Hindlimb muscle (tissue), 1 donor: ENCODE measurements at places on chromosomes 3 and 15.

GRCh38 chr15:80885016-80885579, 104.5 kb downstream of the MESD start:
- no peak for DNase-seq

GRCh38 chr3:96705895-96706294, 108.5 kb upstream of the EPHA6 start:
- DNase-seq = no peak

DNA sequence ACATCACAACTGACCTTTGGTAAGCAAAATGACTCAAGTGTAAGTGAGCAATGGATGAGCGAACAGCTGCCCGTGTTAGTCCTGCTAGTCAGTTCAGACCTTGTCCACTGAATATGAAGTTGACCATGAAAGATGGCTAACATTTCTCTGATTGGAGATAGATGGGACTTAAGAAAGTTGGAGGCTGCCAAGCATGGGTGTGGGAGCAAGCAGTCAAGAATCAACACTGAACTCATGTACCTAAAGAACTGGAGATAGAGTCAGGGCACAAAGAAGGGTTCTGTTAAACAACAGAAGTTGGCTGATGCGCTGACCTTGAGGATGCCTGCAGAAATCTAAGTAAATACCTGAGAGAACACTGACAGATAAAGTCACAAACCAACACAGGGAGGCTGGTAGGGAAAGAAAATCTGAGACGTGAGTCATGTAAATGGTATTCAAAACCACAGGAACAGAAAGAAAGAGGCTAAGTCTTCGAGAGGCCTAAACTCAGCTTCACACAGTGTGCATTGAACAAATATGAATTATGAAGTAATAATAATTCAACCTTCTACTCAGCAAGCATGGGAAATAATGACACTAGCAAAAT, 30.7 kb upstream of the ANPEP start:
- DNase-seq = no peak

DNA sequence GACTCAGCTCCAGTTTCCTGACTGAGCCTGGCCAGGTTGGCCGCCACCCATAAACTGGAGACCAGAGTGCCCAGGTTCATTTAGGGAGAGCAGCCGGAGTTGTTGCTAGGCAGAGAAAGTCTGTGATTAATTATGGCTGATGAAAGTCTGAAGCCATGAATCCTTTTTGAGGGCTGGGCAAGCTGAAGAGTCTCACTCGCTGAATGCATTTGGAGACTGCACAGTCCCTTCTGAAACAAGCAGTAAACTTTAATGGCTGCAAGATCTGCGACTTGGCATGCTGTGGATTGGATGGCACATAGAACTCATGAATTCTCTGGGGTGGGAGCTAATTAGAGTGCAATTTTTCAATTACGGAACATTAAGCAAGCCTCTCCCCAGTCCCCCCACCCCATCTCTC, 282.1 kb downstream of the RPLP1 start:
- DNase-seq = no peak

GRCh38 chr3:183218826-183219225, 34.2 kb upstream of the B3GNT5 start:
- no peak for DNase-seq

GRCh38 chr3:172630316-172630715, 80.6 kb downstream of the NCEH1 start:
- peak; percentile 36 for DNase-seq

GRCh38 chr3:124266487-124266886, 274.6 kb upstream of the ROPN1 start:
- DNase-seq = no peak

DNA sequence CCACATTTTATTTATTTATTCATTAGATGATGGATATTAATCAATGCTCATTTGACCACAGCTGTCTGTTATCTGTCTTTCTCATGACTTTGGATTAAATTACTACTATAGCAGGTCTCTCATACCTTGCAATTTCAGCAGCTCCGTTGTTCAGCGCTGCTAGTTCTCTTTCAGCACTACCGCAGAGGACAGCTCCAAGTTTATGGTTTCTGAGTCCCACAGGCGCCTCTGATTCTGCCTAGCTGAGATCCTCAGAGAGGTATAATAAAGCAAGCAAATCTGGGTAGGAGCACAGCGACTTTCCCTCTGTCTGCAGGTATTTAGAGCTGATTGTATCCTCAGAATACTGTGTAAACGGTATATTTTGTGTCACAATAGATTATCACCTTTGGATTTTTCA, 204.9 kb downstream of the CNTN4 start:
- peak; percentile 23 for DNase-seq

DNA sequence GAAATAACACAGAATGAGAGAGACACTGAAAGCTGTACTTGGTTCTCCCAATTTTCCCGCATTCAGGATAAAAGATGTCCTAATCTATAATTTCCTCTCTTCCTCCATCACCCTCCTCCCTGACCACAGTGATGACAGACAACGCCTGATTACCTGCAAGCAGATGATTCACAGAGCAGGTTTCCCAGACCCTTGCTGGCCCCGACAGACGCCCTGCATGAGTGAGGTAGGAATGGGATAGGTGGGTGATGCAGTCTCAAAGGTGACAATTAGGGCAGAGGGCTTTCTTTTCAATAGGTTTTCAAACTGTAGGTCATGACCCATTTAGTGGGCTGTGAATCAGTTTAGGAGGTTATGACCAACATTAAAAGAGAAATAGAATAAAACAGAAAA, 5.2 kb upstream of the CXCR6 start:
- DNase-seq = no peak

GRCh38 chr3:171480526-171480925, 20.3 kb upstream of the TNIK start:
- no peak for DNase-seq

- DNase-seq = no peak
Observed at GRCh38 chr3:159174715-159175692, 373.1 kb downstream of the MFSD1 start.

DNA sequence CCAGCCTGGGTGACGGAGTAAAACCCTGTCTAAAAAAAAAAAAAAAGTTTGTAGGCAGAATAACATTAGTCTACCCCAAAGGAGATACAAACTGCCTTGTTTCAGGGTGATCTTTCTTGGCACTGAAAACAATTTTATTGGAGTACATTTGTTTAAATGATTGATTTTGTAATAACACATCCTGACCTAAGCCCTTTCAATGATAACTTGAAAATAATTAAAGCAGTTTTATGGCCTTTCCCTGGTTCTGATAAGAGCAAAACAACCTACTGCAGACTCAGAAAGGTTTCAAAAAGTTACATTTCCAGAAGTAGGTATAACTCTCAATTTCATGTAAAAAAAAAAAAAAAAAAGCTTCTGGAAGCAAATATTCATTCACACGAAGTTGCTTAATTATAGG, 164.4 kb downstream of the ISL2 start:
- DNase-seq = no peak

- DNase-seq = peak; percentile 4
Observed at GRCh38 chr3:75101329-75102147, 487.1 kb upstream of the CNTN3 start.

GRCh38 chr3:189577050-189577951, 53.9 kb upstream of the TP63 start:
- no peak for DNase-seq

DNA sequence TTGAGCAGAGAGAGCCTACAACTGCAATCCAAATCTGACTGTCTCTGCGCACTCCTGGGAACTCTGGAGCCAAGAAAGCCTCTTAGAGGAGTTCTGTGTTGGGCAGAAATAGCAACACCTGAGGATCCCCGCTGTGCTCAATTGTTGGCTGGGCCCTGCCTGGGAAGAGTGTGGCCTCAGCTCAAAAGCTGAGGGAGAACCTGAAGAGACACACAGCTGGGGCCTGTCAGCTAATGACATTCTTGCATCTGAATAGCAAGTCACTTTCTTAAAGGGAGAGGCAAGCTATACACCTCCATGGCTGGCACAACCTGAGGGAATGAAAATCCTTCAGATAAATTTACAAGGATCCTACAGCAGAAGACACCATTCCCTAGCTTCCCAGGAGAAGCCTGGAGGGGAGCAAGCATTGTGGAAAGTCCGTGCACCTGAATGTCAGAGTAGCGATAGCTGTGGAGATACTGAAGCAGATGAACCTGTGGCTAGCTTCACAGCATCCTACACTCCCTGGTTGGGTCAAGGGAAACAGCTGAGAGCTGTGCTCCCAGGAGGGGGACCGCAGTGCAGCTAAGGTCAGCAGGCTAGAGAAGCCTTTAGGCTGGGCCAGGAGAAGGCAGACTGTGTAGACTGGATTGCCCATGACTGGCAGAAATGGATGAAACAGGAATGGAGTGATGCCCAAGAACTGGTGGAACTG, 159.9 kb upstream of the PFN2 start:
- no peak for DNase-seq

- no peak for DNase-seq
Observed at GRCh38 chr3:197471221-197472010, 84.4 kb downstream of the BDH1 start.

DNA sequence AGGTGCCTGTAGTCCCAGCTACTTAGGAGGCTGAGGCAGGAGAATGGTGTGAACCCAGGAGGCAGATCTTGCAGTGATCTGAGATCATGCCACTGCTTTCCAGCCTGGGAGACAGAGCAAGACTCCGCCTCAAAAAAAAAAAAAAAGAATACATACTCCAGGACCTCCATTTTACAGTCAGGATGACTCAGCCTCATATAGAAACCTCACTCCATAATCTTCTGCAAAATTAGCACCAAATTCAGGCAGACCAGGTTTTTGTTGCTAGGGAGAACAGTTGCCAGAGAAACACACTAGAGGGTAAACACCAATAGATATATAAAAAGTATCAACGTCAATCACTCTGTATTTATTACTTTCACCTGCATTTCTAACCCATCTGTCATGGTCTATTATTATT, 28.3 kb upstream of the AP3B2 start:
- DNase-seq = no peak
